Globus pallidus (tissue), 1 donor: ENCODE measurements at places on chromosomes 6 and 20.

- DNase-seq = no peak
Observed at GRCh38 chr20:3744806-3745685, 12.6 kb downstream of the HSPA12B start.

DNA sequence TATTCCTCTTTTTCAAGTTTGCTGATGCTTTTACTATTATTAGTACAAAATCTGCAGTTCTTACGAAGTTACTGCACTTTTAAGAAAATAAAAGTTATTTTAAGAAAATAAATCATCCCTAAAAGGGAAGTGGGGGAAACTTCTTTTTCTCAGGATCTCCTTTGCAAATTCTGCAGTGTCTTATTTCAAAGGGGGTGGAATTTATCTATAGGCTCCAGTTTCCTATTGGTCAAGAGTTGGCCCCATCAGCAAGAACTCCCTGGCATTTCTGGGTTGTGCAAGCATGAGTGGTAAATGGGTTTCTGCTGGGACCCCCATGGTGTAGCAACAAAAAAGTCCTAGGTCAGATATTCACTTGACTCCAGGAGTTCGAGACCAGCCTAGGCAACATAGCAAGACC, 136.3 kb upstream of the PRDM1 start:
- DNase-seq = no peak

DNA sequence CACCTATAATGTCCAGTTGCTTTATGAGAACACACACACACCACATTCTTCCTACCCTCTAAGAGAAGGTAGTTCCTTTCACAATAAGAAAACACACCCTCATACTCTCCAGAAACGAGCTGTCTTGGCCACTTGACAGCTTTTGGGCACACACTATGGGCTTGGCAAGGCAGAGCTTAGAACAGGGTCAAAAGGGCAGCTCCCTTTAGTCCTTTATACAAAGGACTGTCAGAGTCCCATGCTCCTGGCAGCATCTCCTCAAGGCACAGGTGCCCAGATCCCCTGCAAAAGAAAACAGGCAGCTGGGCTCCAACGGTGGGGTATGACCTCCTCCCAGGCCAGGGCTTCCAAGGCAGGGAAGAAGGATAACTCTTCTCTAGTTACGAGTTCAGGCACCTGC, 4.9 kb upstream of the LYRM2 start:
- DNase-seq = peak; percentile 24

DNA sequence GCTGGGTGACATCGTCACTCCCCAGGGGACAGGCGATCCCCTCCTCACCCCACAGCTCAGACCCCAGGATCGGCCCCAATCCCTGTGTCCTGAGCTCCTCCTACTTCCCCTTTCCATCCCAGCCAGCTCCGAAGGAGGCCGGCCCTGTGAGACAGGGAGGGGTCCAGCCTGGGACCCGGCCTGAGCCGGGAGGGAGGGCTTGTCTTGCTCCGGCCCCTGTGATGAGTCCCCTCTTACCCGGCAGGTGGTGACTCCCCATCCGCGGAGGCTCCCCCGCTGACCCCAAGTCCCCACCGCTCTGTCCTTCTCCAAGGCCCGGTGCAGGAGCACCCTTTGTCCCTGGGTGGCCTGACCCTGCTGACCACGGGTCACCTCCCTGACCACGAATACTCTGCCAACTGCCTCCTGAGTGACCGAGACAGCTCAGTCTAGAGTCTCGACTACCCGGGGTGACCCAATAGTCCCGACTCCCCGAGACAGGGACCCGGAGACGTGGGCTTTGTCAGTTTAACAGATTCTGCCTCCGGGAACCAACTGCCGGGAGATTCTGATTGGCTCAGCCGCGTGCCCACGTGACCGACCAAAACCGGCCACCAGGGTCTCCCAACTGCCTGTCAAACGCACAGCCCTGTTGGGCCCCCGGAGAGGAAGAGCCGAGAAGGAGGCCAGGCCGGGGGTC, 187.4 kb upstream of the PROKR2 start:
- peak; percentile 48 for DNase-seq

DNA sequence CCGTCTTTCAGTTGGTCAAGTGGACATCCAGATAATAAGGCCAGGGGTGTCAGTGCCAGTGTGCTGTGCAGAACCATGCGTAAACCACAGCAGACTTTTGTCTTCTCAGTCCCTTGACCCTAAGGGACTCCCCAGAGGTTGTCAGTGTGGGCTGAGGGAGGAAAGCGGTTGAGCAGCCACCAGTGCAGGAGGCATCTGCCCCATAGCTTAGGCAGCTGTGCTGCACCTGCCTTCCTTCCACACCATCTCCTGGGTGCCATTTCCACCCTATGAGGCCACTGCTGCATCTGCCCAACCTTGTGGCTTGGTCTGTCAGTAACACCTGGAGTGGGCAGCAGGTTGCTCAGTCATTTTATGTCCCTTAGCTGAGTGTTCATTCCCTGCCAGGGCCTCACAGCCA, 26.0 kb downstream of the PRPF6 start:
- DNase-seq = no peak

- no peak for DNase-seq
Observed at GRCh38 chr6:50992232-50992631, 173.6 kb downstream of the TFAP2B start.

DNA sequence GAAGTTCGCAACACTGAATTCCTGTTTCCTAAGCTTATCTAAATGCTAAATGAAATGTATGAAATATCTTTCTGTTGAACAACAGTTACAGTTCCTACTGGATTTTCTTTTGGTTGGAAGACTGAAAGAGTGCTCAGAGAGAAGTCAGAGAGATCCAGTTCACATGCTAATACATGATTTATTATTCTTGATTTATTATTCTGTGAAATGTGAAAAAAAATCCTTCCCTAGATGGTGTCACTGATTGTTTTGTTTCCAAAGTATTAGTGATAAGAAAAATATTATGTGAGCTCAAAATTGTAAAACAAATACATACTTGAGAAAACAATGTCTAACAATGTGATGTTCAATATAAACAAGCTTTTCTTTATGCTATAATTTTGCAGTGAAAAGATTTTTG, 42.1 kb downstream of the ADGRG6 start:
- no peak for DNase-seq

DNA sequence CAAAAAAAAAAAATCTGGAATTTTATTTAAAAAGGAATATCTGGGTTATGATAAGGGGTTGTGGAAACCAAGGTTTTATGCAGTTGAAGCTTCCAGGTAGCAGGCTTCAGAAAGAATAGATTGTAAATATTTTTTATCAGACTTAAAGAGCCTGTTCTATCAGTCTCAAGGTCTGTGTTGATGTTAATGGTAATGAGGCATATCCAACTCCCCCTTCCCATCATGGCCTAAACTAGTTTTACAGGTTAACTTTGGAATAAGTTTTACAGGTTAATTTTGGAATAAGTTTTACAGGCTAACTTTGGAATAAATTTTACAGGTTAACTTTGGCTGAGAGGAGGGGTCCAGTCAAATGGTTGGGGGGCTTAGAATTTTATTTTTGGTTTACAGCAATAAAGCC, 92.4 kb downstream of the CD24 start:
- no peak for DNase-seq

DNA sequence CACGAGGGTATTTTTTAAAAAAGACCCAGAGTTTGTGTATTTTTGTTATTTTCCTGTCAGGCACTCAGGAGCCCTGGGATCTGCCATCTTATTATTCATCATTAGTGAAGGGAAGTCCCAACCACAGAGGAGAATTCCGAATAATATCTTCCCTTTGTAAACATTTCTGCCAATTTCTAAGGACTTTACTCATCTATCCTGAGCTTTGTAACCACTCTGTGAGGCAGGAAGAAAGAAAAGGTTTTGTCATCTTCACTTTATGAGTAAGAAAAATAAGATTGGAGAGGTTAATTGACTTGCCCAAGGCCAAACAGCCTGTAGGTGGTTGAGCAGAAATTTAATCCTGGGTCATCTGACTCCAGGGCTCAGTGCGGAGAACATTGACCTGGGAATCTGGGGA, 23.0 kb upstream of the IYD start:
- DNase-seq = no peak

GRCh38 chr6:9292975-9293374, 857.6 kb upstream of the SLC35B3 start:
- peak; percentile 2 for DNase-seq

DNA sequence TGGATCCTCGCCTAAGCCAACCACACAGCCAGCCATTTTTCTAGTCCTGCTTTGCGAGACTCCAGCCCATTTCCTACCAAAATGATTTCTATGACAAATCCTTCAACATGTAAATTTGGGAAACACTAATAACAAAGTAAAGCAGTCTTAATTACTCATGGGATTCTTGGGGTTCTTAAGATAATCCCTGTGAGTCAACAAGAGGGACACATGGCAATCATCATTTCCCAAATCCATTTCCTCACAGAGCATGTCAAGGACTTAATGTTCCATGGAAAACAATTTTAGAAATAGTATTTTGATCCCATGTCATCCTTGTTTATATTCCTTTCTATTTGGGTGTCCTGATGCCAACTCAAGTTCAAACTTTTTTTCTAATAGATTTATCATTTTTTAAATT, 322.7 kb upstream of the NOX3 start:
- DNase-seq = no peak

DNA sequence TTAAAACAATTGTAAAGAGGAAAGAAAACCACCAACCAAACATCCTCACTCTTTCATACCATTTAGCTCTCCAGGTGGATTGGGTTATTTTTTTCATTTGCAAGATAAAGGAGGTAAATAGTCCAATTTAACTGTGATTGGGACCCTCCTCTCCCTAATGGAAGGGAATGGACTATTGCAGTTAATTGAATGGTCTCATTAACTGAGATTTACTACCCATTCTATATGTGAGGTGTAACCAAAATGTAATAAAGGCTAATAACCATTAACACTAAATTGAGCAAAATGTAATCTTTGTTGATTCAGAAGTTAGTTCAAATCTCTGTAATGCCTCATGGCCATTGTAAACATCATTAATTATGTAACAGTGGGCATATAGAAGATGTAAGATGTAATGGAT, 105.0 kb downstream of the KLHL32 start:
- no peak for DNase-seq

GRCh38 chr6:17021539-17021889, 80.3 kb upstream of the STMND1 start:
- no peak for DNase-seq

GRCh38 chr6:10405513-10405900, 9.4 kb downstream of the TFAP2A start:
- DNase-seq = no peak

- DNase-seq = no peak
Observed at GRCh38 chr6:116106146-116106545, 5.5 kb downstream of the NT5DC1 start.

DNA sequence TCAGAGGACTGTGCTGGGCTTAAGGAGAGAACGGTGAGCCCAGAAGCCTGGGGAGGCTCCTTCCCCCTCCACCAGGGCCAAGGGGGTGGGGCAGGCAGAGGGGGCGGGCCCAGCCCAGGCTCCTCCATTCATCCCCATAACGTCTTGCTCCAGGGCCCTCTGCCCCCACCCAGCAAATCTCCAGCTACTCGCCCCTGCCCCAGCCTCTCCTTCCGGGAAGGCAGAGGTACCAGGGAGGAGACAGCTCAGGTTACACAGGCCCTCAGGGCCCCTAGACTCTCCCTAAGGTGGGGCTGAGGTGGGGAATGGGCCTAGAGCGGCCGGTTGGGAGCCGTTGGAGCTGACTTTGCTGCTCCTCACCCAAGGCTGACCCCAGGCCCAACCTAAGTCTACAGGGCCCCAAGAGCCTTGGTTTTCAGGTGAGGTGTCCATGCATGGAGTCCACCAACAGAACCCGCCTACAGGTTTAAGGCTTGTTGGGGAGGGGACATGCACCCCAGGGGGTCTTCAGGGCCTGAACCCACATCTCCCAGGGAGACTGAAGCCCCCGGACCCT, 1.2 kb downstream of the LAMA5 start:
- no peak for DNase-seq

- DNase-seq = no peak
Observed at GRCh38 chr20:35571555-35571954, 29.7 kb downstream of the ERGIC3 start.

- DNase-seq = no peak
Observed at GRCh38 chr6:157491571-157492232, 110.7 kb downstream of the ZDHHC14 start.

- DNase-seq = no peak
Observed at GRCh38 chr6:133326584-133326983, 85.4 kb downstream of the EYA4 start.

GRCh38 chr6:46979206-46979605, 57.5 kb upstream of the ADGRF5 start:
- no peak for DNase-seq
